ENCODE measurements at places on chromosomes 2 and 18. TPM values are rescaled to one million over a fixed set of nuclear protein-coding genes. Genes with fewer than 3 reads are reported as not detected.
A peak's percentile ranks its signal among the peaks of the same experiment; 100 is the strongest.

DNA sequence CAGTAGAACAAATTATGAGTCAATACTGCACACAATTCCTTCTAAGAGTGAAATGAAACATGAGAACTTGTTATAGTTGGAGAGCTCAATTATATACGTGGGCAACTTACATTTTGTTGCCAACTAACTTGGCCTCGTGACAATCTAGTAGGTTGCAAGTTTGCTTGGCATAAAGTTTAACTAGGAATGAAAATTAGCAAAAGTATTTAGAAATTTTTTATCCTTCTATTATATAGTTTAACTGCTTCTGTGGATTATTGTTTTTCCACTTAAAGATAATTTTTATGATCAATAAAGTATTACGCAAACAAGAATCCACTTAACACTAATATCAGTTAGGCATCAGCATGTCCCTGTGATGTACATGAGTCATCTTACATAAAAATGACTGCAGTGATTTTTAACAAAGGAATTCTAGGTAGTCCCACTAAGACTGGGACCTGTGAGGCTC lies 41.1 kb downstream of the FAM124B start:
- DNase-seq, result no peak

DNA sequence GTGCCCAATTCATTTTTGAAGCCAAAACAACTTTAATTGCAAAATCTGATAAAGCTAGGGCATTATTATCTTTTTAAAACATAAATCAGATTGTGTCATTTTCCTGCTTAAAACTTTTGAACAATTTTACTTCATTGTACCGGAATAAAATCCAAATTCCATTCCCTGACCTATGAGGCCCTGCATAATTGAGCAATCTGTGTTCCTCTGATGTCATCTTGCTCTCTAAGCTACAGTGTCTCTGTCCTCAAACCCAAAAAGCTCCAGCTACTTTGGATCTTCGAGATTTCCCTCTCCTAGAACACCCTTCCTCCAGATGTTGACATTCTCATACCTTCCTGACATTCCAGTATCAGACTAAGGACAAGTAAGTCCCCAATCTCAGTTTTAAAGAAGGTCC lies 395.9 kb downstream of the LRATD1 start:
- no peak for DNase-seq

- no peak for DNase-seq
Measured at GRCh38 chr18:35182151-35182550, 58.7 kb upstream of the ZNF397 start.

GRCh38 chr18:68150961-68151360 lies 563.9 kb downstream of the TMX3 start:
- no peak for DNase-seq

DNA sequence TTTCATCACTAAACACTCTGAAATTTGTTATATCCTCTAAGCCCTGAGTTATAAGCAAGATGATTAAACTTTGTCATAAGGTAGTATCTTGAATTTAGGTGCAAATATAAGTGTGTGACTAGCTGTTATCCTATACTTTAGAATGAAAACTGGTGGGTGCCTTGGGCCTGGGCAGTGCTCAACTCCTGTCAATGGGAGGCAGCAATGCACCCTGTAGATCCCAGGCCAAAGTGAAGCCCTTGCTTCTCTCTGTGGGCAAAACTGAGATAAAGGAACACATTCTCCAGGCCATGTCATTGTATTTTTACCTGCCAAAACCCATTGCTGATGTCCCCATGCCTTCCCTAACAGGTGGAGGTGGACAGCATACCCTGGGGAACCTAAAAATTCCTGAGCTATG lies 525.2 kb downstream of the TNS1 start:
- DNase-seq, result no peak

DNA sequence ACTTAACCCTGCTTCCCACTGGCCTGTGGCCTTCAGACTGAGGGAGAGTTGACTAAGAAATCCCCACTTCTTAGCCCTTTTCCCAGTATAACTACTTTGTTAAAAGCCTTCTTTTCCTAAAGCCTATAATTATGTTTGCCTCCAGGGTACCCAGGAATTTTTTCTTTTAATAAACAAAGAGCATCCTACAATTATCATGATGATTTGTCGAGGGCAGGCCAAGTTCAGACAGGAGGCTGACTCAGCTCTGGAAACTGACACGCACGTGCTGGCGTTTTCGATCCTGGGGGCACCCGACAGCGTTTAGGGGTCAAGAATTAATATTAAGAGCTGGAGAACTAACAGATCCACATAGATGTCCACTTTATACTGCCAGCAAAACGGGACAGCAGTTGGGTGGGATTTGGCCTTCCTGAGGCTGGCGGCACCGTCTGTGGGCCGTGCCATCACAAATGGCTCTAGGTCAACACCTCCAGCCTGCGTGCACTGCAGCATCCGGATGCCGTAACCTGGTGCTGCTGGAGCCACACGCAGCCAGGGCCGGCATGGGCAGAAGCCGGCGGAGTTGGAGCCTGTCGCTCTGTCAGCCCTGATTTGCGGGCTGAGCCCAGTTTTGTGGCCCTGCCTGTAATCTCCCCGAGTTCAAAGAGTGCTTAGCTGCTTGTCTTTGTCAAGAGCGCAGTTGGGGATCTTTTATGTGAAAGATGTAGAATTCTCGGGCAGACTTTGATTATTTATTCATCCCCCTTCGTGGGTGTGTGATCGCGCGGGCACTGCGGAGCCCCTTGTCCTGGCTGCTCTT lies 191.0 kb downstream of the GLI2 start:
- no peak for DNase-seq

DNA sequence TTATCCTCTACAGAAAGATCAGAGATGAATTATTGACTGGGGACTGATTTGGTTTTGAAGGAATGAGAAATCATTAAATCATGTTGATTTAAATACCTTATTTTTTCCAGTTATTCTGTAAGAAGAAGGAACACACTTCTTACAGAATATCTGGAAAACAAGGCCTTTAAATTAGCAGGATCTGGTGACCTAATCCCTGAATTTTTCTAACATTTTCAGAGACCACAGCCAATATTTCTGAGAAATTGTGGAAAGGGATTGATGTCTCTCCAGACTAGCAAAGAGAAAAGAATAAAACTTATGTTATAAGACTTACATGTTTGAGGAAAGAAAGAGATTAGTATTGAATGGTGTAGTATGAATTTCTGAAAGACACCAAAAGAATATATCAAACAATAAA lies 104.0 kb downstream of the KCNE4 start:
- no peak for DNase-seq

GRCh38 chr2:9408641-9409151 lies 14.6 kb downstream of the ITGB1BP1 start:
- DNase-seq, result no peak

DNA sequence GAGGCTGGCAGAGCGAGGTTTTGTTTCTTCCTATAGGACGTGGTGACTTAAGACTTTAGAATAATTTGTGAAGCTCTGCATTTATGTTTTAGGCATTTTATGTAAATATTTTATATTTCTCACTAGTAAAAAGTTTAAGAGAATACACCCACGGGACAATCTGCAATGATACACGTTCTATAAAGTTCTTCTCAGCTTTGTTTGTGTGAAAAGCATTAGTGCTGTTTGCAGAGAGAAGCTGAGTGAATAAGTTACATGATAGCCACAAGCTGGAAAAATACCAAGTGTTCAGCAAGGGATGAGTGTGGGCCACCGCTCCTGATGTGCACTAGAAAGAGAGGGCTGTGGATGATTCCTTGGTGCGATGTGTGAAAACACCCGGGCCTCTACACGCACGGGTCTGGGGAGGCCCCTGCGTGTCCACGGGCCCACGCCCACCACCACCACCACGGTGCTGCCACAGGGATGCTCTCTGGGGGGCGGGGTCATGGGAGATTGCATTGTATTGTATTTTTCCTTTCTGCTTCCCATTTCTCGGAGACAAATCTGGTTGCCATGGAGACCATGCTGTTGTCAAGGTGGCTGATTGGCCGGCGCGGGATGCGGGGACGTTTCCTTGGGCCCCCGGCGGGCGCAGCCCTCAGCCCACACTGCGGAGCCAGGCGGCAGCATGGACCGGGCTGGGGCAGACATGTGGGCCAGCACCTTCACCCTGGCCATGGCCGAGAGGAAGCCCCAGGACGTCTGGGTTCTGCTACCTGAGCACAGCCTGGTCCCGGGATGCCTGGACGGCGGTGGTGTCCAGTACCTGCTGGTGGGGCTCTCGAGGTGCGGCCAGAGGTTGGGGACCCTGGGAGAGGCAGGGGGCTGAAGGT lies at the start of gene RTP5:
TSS of gene RTP5 (plus strand) at position 643 of the 875 bp plus-strand sequence. CDS start at position 671, 28 bp downstream.
- DNase-seq, result no peak

- no peak for DNase-seq
Measured at GRCh38 chr18:47728921-47729320, 201.5 kb downstream of the SMAD2 start.

DNA sequence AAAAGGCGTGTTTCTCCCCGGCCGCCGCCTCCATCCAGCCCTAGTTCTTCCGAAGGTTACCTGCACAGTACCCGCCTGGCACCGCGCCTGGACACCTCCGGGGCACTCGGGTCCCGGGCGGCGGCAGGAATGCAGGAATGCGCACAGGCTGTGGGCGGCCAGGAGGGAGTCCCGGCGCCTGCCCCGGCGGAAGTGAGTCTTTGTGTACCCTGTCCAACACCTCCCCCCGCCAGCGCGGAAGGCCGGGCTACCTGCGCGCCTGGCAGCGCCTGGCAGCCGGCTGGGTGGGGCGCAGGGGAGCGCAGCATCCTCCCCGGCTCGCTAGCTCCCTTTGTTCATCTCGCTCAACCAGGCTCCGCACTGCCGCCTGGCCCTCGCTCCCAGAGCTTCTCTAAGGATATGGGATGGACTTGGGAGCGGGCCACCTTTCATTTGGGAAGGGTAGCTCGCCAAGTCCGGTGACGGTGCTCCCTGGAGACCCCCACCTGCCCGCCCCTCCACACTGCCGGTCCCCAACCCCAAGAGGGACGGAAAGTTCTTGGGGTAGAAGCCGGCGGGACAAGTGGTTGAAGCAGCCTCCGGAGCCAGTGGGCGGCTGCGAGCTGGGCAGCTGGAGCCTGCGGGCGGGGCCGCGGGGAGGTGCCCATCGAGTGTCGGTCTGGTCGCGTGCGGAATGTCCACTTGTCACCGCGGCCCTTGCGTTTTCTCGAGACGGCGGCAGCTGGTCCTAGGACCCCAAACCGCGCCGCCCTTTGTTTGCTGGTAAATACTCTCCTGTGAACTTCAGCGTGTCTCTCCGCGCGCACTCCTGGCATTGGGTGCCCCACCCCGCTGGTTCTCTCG lies 1.2 kb upstream of the ST6GAL2 start:
- DNase-seq, result no peak

- DNase-seq, result no peak
Measured at GRCh38 chr2:237861875-237862527, 2.6 kb downstream of the RAMP1 start.

GRCh38 chr2:6148882-6149281 lies 456.7 kb downstream of the SOX11 start:
- DNase-seq, result no peak

DNA sequence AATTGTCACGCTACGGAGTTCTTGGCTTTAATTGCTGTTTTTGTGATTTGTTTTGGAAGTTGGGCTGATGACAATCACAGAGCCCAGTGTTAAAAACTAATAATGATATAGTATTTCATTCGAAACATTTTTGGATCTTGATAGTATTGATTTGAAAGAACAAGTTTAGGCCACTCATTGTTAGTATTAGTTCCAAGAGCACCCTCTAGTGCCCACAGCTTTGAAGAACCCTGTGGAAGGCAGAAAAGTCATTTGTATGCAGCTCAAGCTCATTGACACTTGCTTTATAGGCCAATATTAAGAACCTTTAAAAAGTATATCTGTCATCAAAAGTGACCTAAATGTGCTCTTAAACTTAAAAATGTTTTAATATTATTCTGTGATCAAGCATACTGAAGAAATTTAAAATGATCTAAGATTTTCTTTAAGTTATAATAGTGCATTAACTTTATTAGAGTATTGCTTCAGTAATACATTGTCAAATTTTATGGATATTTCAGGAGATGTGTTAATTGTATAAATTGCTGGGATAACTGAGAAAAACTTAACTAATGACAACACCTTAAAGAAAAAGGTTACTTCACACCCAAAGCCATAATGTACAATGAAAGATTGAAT lies 191.0 kb downstream of the GRB14 start:
- peak; percentile 68 for DNase-seq

DNA sequence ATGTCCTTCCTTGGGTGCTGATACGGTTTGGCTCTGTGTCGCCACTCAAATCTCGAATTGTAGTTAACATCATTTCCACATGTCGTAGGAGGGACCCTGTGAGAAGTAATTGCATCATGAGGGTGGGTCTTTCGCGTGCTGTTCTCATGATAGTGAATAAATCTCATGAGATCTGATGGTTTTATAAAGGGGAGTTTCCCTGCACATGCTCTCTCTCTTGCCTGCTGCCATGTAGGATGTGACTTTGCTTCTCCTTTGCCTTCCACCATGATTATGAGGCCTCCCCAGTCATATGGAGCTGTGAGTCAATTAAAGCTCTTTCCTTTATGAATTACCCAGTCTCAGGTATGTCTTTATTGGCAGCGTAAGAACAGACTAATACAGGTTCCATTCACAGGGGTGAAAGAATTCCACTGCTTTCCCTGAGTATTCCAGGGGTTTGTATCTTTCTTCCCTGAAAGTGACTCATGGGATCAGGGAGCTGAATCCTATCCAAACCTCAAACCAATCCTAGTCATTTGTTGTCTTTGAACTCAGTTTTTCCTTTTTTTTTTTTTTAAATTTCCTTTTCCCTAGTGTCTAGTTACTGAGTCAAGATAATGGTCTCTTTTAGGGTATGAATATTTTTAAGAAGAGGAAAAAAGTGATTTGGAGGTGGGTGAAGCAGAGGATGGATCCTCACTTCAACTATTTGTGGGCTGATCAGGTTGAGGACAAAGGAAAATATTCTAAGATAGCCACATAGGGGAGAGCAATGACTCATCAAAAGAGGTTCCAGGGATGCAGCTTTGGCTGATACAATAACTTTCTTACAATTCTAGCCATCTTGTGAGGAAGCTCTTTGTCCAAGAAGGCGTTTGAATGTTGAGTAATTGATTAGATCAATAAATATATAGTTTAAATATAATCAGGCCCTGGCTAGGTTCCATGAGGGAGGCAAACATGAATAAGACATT lies 19.5 kb upstream of the KCNE4 start:
- DNase-seq, result no peak

DNA sequence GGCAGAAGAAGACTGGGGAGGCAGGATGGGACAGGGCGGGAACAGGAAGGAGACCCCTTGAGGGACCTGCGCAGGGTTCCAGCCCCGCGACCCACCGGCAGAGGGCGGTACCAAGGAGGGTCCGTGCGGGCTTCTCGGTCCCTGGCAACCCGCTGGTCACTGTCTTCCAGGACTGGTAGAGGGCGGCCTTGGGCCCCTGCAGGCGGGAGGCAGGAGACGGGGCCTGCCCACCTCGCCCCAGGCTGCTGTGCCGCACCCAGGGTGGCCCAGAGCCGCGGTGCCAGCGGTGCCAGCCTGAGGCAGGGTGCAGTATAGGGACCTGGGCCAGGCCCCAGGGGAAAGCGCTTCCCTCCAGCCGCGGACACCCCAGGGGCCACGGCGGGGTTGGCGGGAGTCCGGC lies 34.5 kb downstream of the NEURL3 start:
- peak; percentile 64 for DNase-seq

Gene CDH20
- not detected for total RNA-seq

Gene L3MBTL4
- total RNA-seq, result 5.9 TPM

Gene ATP5MC3
- 98.7 TPM for total RNA-seq

Gene GAL3ST2
- total RNA-seq, result not detected

Gene LCT
- under 0.01 TPM for total RNA-seq

Gene GULP1
- total RNA-seq, result 15.7 TPM

Gene FAP
- 1.8 TPM for total RNA-seq

Measured in dermis blood vessel endothelial cell (primary cell).